ENCODE measurements at places on chromosomes 16 and 17. TPM values are rescaled to one million over a fixed set of nuclear protein-coding genes. Genes with fewer than 3 reads are reported as not detected.

Gene PRKCB
- 7.0 TPM for total RNA-seq

Gene SLC12A3
- total RNA-seq: not detected

Gene MTHFSD
- 3.4 TPM for total RNA-seq

Gene PFN1
- total RNA-seq: 1,217 TPM

- H3K4me1 ChIP-seq: no peaks in the 10 kb centered on the region
- H3K27ac ChIP-seq: no peak overlapping the region
- H3K27me3 ChIP-seq: no peaks in the 10 kb centered on the region
- H3K36me3 ChIP-seq: no peaks in the 10 kb centered on the region
- DNase-seq: no peak
Observed at GRCh38 chr16:48409839-48410632, 24.8 kb upstream of the SIAH1 start.

DNA sequence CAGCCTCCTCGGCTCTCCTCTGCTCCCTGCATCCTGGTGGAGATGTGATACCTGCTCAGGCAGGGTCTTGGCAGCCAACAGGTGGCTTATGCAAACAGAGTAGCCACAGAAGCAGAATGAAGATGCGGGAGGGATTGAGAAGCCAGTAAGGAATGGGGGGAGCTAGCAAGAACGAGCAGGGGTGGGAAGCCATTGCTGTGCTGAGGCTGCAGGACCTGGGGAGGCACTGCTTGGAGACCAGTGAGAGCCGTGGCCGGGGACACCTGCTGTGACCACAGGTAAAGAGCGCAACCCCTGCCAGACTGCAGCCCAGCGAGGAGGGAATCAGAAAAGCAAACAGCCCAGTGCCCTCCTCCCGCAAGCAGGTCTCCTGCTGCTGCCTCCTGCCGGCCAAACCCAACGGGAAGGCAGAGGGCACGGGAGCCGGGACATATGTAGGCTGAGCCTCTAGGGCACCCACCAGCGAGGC is 14.7 kb downstream of the AIPL1 start:
- H3K36me3 ChIP-seq: no peaks in the 10 kb centered on the region
- H3K27me3 ChIP-seq: no peaks in the 10 kb centered on the region
- DNase-seq: peak; percentile 89
- no peak overlapping the region for H3K27ac ChIP-seq

- H3K4me3 ChIP-seq: no peak overlapping the region
- no peaks in the 10 kb centered on the region for H3K36me3 ChIP-seq
Observed at GRCh38 chr17:46003907-46004748, 5.1 kb downstream of the STH start.

- no peaks in the 10 kb centered on the region for H3K36me3 ChIP-seq
- no peaks in the 10 kb centered on the region for H3K27me3 ChIP-seq
- H3K27ac ChIP-seq: no peak overlapping the region
- H3K4me3 ChIP-seq: no peak overlapping the region
Observed at GRCh38 chr17:70053241-70054234, 21.5 kb upstream of the KCNJ16 start.

- no peaks in the 10 kb centered on the region for H3K4me1 ChIP-seq
- H3K36me3 ChIP-seq: peaks cover 13% of the 10 kb centered on the region
Observed at GRCh38 chr16:1610071-1610898, 1.6 kb downstream of the IFT140 start.

GRCh38 chr17:32834104-32834503 is 42.8 kb downstream of the MYO1D start:
- H3K27ac ChIP-seq: no peak overlapping the region
- no peaks in the 10 kb centered on the region for H3K27me3 ChIP-seq
- peaks cover 2% of the 10 kb centered on the region for H3K36me3 ChIP-seq
- no peak overlapping the region for H3K4me3 ChIP-seq

- no peak overlapping the region for H3K4me3 ChIP-seq
- no peak overlapping the region for H3K27ac ChIP-seq
- peaks cover 5% of the 10 kb centered on the region for H3K27me3 ChIP-seq
- no peaks in the 10 kb centered on the region for H3K36me3 ChIP-seq
- H3K4me1 ChIP-seq: no peaks in the 10 kb centered on the region
Observed at GRCh38 chr17:81406117-81406953, 11.1 kb downstream of the BAHCC1 start.
